ENCODE measurements at places on chromosomes 12 and 14.

- DNase-seq = peak; percentile 91
Observed at GRCh38 chr12:11719678-11720099, 70.2 kb downstream of the ETV6 start.

GRCh38 chr14:70891737-70892136, 15.5 kb upstream of the PCNX1 start:
- DNase-seq = no peak

DNA sequence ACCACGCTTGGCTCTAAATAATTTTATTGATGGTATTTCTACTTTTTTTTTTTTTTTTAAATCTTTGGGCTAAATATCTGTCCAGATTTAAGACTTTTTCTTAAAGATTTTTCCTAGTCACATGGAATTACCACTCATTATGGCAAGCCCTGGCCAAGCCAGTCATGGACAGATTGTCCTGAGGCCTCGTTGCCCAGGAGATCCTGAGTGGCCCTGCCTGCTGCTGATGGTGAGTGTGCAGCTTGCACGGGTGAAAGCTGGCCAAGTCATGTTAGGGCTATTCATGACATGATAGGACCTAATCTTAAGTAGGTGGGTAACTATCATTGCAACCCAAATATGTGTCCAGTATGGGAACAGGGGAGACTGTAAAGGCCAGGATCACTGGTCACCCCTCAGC, 27.8 kb downstream of the GUCY2C start:
- no peak for DNase-seq

DNA sequence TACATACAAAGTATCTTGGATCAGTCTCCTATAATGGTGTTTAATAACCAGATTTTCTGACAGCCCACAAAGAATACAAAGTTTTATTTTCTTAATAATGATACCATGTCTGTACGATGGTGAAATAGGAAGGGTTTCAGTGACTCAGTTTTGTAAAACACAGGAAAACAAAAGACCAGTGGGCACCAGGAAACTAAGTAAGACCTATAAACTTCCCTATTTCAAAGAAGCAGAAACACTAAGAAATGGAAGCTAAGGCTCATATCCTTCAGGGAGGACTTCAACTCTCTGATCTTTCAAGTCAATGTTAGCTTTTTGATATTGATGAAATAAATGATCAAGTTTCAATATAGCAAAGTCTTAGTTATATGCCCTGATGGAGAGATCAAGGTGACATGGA, 196.0 kb downstream of the DUSP6 start:
- DNase-seq = no peak

DNA sequence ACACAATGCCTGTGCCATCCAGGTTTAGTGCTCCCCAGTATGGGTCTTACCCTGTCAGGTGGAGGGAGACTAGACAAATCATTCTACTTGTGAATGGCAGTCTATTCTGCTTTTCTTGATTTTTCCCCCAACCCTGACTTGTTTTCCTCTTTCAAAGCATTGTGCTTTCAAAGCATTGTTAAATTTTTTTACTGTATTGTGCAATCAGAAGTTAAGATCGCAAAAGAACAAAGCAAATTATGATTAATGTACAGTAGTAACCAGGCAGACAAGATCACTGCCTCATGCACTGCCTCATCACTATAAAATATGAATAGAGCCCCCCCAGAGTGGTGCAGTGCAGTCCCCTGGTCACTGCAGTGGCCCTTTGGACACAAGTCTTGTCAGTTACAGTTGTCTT, 14.1 kb downstream of the GABARAPL1 start:
- DNase-seq = no peak

- DNase-seq = peak; percentile 89
Observed at GRCh38 chr12:6167327-6168280, 32.6 kb upstream of the CD9 start.

DNA sequence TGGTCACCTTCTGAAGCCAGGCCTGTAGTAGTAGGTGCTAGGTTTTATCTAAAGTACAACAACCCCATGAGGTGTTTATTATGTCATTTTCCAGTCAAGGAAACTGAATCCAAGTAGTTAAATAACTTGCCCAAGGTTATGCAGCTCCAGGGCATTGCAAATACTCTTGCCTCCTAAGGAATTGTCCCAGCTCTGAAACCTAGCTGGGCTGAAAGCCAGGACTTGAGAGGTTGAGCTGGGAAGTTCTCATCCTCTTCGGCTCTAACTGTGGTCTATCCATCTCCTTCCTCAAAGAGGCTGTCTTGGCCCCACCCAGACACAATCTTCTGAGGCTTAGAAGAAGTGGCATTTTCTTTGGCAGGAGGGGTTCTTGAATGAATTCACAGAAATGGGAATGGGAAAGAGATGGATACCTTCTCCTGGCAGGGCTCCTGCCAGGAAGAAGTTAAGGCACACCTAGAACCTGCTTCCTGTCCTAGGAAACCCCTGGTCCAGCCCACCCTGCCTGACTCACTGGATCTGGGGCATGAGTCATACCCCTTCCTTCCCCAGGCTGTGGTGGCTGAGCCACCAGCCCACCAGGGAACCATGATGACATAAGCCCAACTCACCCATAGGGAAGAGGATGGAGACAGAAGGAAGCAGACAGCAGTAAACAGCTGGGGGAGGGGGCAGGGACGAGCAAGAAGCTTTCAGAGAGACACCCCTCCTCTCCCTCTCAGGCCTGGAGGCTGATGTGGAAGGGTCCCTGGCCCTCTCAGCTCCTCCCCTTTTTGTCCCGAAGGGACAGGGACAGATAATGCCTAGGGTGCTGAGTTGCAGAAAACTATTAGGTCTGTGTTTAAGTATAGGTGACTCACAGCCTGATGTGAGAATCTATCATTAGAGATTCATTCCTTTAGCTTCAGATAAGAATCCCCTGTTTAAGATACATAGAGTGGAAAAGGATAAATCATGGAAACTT, 2.1 kb upstream of the PLEK2 start:
- DNase-seq = peak; percentile 63

DNA sequence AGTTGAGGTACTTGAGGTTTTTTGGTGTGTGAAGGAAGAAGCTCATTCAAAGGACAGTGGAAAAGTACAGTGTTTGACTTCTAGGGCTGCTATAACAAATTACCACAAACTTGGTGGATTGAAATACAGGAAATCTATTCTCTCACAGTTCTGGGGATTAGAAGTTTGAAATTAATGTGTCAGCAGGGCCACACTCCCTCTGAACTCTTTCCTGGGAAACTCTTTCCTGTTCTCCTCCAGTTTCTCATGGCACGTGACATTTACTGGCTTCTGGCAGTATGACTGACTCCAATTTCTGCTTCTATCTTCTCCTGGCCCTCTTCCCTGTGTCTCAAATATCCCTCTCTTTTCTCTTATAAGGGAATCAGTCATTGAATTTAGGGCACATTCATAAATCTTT, 160.2 kb downstream of the CCDC91 start:
- no peak for DNase-seq

DNA sequence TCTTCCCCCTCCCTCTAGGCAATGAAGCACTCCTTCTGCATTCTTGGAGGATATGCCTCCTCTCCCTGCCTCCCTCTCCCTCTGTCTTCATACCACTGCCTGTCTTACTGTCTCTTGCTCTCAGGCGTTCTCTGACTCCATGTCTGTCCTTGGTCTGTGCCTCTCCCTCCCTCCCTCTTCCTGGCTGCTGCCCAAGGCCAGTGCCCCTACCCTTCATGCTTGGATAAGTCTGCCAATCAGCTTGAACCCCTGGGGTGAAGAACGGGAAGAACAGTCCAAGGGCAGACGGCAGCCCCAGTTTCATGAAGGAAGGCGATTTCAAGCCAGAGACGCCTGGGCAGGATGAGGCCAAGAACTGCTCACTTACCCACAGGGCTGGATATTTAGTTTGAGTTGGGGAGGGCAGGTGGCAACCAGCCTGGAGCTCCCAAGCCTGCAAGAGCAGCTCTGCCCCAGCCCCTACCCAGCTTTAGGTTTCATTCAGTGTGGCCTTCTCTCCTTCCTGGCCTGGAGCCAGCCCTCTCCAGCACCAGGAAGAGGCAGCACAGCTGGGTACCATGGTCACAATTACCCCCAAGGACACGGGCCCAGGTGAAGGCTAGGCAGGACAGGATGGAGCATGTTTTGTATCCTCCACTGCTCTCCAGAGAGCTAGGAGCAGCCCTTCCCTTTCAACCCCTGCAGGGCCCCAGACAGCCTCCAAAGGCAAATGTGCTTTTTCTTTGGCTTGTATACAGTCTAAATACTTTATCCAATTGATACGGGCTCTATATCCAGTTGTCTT, 35.8 kb upstream of the LTBP2 start:
- DNase-seq = no peak

Measured in AG10803 (cell line).